Lung (tissue), 17 donors: ENCODE measurements at places on chromosomes 2 and 18. TPM values are rescaled to one million over a fixed set of nuclear protein-coding genes. Genes with fewer than 3 reads are reported as not detected.

CRYBA2 gene
- not detected for total RNA-seq

IKZF2 gene
- total RNA-seq, result 13.0 TPM

LIMS2 gene
- 22.2 TPM for total RNA-seq

SP140 gene
- total RNA-seq, result 5.5 TPM

CELF4 gene
- total RNA-seq, result 3.0 TPM

FN1 gene
- total RNA-seq, result 1,753 TPM

DCDC2C gene
- 0.37 TPM for total RNA-seq

GRCh38 chr2:64942693-64943092 lies 46.5 kb upstream of the SLC1A4 start:
- H3K36me3 ChIP-seq, result no peaks in the 10 kb centered on the region
- no peak for DNase-seq
- H3K27ac ChIP-seq, result no peak overlapping the region
- no peaks in the 10 kb centered on the region for H3K27me3 ChIP-seq
- no peak overlapping the region for H3K4me3 ChIP-seq
- no peaks in the 10 kb centered on the region for H3K4me1 ChIP-seq

DNA sequence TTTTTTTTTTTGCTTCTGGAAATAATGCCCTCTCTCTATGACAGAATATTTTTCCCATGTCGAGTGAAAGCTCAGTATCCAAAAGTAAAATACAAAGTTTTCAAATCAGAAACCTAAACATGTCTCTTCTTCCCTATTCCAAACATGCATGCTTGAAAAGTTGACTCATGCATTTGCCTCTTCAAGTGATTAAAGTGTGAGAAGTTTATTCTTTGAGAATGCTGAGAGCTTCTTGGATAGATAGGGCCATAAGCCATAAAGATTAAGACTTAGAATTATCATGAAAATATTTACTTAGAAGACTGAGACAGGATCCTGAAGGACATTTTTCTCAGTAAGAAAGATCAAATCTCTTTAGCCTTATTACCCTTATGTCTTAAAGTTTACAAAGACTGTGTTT lies 98.6 kb upstream of the EPB41L5 start:
- no peaks in the 10 kb centered on the region for H3K36me3 ChIP-seq
- no peaks in the 10 kb centered on the region for H3K27me3 ChIP-seq
- H3K4me3 ChIP-seq, result no peak overlapping the region
- no peak overlapping the region for H3K27ac ChIP-seq
- H3K4me1 ChIP-seq, result no peaks in the 10 kb centered on the region

GRCh38 chr2:119782308-119783027 lies 22.7 kb downstream of the PTPN4 start:
- peaks cover 8% of the 10 kb centered on the region for H3K4me1 ChIP-seq
- H3K36me3 ChIP-seq, result no peaks in the 10 kb centered on the region
- no peak overlapping the region for H3K4me3 ChIP-seq
- no peak overlapping the region for H3K27ac ChIP-seq

GRCh38 chr2:12432985-12433625 lies 283.6 kb upstream of the TRIB2 start:
- no peak overlapping the region for H3K4me3 ChIP-seq
- DNase-seq, result no peak
- no peaks in the 10 kb centered on the region for H3K27me3 ChIP-seq
- no peaks in the 10 kb centered on the region for H3K36me3 ChIP-seq

DNA sequence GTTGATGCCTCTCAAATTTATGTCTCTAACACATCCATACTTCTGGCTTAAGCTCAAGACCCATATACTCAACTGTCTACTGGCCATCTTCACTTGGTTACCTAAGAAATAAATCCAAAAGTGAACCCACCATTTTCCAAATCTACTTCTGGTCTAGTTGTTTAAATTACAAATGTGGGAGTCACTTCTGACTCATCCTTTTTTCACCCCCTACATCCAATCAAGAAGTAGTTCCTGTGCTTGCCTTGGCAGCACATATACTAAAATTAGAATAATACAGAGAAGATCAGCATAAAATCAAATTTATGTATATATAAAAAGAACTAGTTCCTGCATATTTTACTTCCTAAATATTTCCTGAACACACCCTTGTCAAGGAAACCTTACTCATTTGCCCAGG lies 53.6 kb downstream of the STRN start:
- peaks cover 17% of the 10 kb centered on the region for H3K36me3 ChIP-seq
- H3K4me1 ChIP-seq, result peaks cover 18% of the 10 kb centered on the region
- no peaks in the 10 kb centered on the region for H3K27me3 ChIP-seq
- no peak overlapping the region for H3K27ac ChIP-seq

DNA sequence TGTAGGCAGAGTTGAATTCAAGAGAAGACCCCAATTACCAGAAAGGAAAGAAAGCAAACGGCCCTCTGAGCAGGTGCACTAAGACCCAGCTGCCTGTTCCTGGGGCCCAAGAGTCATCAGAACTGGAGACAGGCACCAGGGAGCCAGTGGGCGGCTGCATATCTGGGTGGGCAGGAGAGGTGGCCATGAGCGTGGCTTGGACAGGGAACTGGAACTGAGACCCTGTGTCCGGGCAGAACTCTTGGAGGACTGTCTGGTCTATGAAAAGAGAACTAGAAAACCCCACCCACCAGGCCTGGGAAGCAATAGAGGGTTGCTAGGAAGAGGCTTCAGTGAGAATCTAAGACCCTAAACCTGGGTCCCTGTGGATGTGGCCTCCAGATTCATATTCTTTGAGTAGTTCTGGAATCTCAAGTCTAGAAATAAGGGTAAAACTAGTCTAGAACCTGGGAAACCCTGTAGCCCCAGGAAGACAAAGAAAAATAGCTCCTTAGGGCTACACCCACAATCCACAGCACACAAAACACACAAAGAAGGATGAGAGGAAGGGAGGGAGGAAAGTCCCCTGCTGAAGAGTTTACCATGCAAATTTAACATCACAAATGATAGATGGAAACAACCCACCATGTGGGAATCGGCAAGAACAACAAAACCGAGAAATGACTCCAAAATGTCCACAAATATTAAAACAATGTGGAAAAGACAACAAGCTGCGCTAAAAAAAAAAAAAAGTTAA lies 147.0 kb downstream of the HDAC4 start:
- H3K27me3 ChIP-seq, result no peaks in the 10 kb centered on the region
- peak overlapping the region; percentile 75 for H3K27ac ChIP-seq
- H3K4me1 ChIP-seq, result peaks cover 17% of the 10 kb centered on the region
- no peak for DNase-seq
- no peak overlapping the region for H3K4me3 ChIP-seq

DNA sequence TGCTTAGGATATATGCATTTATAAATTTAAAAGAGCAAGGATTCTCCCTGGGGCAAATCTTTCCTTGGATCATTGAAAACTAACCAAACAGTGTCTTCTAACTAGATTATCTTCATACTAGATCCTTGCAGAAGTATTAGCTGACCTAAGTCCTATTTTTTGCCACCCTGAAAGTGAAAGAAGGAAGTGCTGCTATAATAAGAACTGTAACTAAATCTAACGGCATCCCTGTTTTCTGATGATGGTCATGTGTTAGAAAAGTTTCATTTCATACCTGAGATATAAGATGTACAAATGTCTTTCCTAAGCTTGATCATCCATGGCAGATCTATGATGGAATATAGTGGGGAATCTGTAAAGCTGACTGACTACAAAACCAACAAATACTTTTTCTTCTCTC lies 102.7 kb downstream of the MAP2 start:
- H3K27me3 ChIP-seq, result no peaks in the 10 kb centered on the region
- H3K4me3 ChIP-seq, result no peak overlapping the region
- H3K27ac ChIP-seq, result no peak overlapping the region
- peak; percentile 11 for DNase-seq
- H3K36me3 ChIP-seq, result no peaks in the 10 kb centered on the region

DNA sequence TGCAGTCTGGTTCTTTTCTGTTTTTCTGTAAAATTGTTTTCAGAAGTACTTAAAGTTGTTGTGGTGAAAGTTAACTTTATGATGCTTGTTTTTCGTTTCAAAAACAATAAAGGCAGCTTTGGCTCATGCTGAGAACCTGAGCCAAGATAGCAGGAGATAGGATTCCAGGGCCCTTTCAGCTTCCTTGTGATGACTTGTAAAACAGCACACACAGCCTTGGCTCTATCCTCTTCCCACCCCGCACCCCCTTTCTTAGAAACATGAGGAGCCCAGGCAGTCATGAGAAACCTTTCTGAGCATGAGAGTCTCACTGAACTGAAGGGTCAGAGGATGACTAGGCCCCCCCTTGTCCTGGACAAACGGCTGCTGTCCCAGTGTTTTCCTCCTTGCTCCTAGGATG lies 12.4 kb upstream of the CHRNA1 start:
- no peaks in the 10 kb centered on the region for H3K36me3 ChIP-seq
- H3K27ac ChIP-seq, result no peak overlapping the region
- H3K4me3 ChIP-seq, result no peak overlapping the region
- no peak for DNase-seq
- no peaks in the 10 kb centered on the region for H3K27me3 ChIP-seq

GRCh38 chr18:76075777-76076176 lies 419.3 kb downstream of the ZNF516 start:
- no peaks in the 10 kb centered on the region for H3K36me3 ChIP-seq
- H3K27me3 ChIP-seq, result no peaks in the 10 kb centered on the region
- no peak overlapping the region for H3K27ac ChIP-seq

DNA sequence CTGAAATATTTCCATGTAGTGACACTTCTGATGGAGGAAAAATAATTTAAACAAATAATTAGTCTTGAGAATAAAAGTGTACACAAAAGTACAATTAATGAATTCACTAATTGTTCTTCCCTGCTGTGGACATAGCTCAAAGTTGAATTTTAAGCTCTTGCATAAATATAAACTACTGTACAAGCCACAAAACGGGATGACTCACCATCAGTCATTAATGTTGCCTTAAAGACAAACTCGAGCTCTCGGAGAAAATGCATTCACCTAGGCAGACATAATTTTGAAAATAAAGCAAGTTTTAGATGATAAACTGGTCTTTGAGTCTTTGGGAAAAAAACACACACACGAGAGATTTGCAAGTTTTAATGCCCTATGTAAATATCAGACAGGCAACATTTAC lies 436.4 kb downstream of the ZNF521 start:
- H3K36me3 ChIP-seq, result no peaks in the 10 kb centered on the region
- no peaks in the 10 kb centered on the region for H3K27me3 ChIP-seq
- no peak overlapping the region for H3K4me3 ChIP-seq
- no peak for DNase-seq
- H3K4me1 ChIP-seq, result no peaks in the 10 kb centered on the region

DNA sequence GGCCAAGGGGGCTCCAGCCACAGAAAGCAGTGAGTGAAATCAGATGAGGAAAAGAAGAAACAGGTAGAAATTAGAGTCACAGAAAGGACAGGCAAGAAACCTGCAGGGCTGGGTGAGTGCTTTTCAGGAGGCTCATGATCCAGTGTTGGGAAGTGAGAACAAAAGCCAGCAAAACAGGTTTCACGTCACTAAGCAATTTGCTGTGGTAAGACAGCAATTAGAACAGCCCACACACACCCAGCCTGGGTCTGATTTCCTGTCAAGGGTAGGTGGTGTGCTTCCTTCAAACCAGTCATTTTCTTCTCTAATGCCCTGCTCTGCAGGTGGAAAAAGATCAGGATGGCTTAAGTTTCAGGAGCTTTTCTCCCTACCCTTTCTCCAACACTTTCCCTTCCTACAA lies 52.9 kb upstream of the XDH start:
- DNase-seq, result no peak
- H3K4me3 ChIP-seq, result no peak overlapping the region
- H3K36me3 ChIP-seq, result no peaks in the 10 kb centered on the region
- H3K27ac ChIP-seq, result no peak overlapping the region
- no peaks in the 10 kb centered on the region for H3K4me1 ChIP-seq
- no peaks in the 10 kb centered on the region for H3K27me3 ChIP-seq

GRCh38 chr2:231900486-231900942 lies 25.7 kb downstream of the NPPC start:
- no peak overlapping the region for H3K4me3 ChIP-seq
- no peaks in the 10 kb centered on the region for H3K36me3 ChIP-seq
- DNase-seq, result peak; percentile 71
- no peaks in the 10 kb centered on the region for H3K27me3 ChIP-seq

DNA sequence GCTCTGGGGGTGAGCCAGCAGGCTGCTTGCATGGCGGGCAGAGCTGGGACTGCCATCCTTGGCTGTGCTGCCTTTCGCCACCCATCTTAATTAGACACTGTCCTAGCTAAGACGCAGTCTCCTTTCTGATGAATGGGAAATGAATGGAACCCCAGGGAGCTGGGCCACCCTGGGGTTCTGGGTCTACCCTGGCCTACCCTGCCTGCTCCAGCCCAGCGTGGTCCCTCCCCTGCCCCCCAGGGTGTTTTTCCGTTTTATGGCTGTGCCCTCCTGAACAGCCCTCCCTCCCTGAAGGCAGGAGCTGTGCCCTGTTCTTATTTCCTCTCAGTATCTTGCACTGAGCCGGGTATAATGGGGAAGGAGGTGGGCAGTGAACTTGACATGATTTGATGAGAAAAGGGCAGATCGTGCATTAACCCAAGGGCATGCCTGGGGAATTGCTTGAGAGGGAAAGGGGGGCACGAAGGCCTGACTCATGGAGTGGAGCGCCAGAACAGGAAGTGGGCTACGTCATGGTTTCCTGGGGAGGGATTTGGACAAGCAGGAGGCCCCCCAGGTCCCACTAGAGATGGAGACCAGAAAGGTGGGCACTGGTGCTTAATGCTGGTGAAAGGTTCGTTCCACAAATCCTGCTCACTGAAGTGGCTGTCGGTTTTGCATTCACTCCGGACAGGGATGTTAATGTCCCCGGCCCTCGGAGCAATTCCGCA lies 165.0 kb downstream of the KLHL29 start:
- DNase-seq, result no peak
- no peaks in the 10 kb centered on the region for H3K36me3 ChIP-seq
- H3K4me1 ChIP-seq, result no peaks in the 10 kb centered on the region
- H3K27me3 ChIP-seq, result no peaks in the 10 kb centered on the region

DNA sequence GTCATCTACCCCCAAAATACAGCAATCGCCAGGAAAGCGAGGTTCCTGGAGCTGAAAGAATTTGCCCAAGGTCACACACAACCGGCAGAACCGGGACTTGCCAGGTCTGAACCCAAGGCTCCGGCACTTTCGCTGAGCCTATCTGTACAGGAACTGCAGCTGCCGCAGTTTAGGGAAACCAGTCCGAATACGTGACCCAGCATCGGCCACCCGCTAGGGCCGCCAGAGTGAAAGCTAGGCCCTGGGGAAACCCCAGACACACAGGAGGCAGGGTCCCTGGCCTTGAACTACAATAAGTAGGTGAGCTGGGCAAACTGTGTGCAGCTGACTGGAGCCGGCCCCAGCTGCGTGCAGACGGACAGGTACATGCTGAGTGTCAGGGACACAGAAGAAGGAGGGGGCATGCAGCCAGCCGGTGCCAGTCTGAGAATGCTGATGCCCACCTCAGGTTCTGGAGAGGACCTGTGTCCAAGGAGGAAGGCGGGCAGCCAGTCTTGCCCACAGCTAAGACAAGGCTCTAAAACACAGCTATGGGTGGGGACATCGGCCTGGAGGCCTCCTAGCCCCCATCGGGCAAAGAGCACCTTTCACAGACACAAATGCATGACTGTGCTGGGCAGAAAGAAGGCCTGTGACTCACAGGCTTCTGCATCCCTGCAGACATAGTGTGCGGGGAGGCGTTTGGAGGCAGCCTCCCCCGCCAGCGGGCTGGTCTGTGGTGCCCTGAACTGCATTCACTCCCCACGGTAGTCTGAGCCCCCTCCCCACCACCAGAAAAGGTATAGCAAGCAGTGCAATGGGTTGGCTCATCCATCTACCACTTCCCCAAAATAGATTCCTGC lies 107.4 kb upstream of the ID2 start:
- DNase-seq, result no peak
- peaks cover 21% of the 10 kb centered on the region for H3K4me1 ChIP-seq
- H3K4me3 ChIP-seq, result no peak overlapping the region
- no peaks in the 10 kb centered on the region for H3K27me3 ChIP-seq
